ENCODE measurements at places on chromosomes 16 and 17.

- DNase-seq: no peak
Measured at GRCh38 chr16:69055008-69055407, 50.4 kb upstream of the HAS3 start.

DNA sequence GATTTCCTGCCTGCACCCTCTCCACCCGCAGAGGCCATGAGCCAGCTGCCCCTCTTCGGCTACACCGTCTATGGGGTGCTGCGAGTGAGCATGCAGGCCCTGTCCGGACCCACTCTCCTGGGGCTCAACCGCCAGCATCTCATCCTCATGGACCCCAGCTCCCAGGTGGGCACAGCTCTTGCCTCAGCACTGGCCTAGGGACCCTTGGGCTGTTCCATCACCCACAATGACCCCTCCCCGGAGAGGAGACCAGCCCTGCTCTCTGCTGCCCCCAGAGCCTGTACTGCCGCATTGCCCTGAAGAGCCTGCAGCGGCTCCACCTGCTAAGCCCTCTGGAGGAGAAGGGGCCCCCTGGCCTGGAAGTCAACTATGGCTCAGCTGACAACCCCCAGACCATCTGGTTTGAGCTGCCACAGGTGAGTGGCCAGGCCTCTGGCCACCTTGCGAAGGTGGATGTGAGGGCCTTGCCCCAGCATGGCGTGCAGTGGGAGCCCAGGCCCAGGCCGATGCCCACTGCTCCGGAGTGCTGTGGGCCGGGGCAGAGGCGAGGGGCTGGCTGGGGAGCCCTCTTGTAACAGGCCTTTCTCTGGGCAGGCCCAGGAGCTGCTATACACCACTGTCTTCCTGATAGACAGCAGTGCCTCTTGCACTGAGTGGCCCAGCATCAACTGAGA, 7.3 kb upstream of the SMIM5 start:
- DNase-seq: no peak

- no peak for DNase-seq
Measured at GRCh38 chr17:48282303-48282702, 147.7 kb downstream of the SKAP1 start.

DNA sequence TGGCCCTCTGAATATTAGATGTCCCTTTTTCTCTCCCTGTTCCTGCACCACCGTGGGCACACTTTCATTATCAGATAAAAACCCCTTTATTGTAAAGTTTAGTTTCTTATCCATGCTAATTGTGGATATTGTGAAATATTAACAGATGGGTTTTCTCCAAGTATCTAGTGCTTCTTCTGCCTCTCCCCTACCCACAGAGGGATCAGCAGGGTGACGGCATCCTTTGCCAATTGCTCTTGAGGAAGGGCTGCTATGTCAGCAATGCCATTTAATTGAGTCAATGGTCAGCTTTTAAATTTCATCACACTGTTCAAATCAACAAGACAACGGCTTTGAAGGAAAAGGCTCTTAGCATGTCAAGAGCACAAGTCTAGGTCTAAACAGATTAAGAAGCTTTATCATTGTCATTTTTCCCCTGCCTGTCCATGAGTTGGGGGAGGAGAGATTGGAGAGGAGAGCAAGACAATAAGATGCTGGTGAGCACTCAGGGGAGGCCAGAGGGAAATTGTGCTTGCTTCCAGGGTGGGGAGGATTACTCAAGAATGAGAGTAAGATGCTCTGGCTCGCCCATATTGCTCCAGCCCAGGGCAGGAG, 443.0 kb upstream of the CCL2 start:
- DNase-seq: no peak

DNA sequence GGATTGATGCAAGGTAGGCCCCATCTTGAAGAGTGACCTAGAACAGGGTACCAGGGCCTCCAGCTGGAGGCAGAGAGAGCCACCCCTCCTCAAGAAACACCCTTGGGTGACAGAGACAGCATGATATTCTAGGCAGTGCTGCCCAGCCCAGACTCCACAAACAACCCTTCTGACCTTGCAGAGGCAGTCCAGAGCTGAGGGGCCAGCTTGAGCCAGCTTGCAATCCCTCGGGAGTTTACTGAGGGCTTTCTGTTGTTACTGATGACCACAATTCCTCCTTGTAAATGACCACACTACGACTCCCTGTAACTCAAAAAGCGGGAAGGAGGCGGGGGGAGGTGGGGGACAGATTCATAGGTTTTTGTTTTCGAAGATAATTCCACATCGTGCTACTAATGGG, 18.6 kb upstream of the MNT start:
- no peak for DNase-seq

DNA sequence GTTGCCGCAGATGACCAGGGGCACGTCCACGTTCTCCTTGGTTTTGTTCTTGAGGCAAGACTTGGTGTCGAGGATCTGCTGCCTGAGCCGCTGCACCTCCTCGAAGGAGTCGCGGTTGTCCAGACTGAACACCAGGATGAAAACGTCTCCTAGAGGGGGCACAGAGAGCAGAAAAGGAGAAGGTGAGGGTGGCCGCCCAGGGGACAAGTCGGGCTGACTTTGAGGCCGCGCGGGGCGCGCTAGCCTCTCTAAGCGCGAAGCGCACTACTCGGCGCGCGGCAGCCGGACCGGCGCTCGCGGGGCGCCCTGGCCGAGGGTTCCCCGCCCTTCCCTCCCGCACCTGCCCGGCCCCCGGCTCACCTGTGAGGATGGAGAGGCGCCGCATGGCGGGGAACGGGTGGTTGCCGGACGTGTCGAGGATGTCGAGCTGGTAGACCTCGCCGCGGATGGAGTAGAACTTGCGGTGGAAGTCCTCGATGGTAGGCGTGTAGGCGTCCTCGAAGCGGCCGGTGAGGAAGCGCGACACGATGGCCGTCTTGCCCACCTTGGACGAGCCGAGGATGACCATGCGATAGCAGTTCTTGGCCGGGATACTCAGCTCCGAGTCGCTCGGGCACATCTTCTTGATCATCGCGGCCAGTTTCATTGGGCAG, 533 bp downstream of the RASD1 start:
- DNase-seq: peak; percentile 38

- DNase-seq: no peak
Measured at GRCh38 chr16:66287926-66288325, 78.6 kb upstream of the CDH5 start.
